ENCODE measurements at places on chromosomes 7 and 10.

GRCh38 chr7:56097700-56098099 is 4.9 kb upstream of the PHKG1 start:
- H3K4me1 ChIP-seq, result peaks cover 1% of the 10 kb centered on the region
- no peak overlapping the region for H3K4me3 ChIP-seq
- DNase-seq, result no peak

DNA sequence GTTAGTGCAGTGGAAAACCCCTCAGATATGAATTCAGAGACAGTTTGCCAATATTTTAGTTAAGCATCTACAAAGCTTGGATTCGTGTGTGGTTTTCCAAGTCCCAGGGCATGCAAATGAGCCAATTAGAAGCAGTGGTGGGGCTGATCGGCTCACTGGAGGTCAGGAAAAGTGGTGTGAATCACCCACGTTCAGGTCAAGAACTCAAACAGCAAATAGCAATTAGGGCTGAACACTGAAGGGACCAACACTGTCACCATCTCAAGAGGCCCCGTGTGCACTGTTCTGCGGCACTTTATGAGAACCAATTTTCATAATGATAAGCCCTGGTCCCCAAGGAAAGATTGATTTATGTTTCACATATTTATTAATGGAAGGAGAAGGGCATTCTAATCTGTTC is 68.9 kb downstream of the ADARB2 start:
- H3K36me3 ChIP-seq, result no peaks in the 10 kb centered on the region
- H3K4me3 ChIP-seq, result no peak overlapping the region
- H3K27ac ChIP-seq, result no peak overlapping the region
- DNase-seq, result no peak
- peaks cover 3% of the 10 kb centered on the region for H3K4me1 ChIP-seq

GRCh38 chr7:43779045-43779812 is 20.7 kb downstream of the BLVRA start:
- H3K27ac ChIP-seq, result no peak overlapping the region
- no peak overlapping the region for H3K4me3 ChIP-seq
- peaks cover 3% of the 10 kb centered on the region for H3K4me1 ChIP-seq
- H3K36me3 ChIP-seq, result peaks cover 13% of the 10 kb centered on the region

DNA sequence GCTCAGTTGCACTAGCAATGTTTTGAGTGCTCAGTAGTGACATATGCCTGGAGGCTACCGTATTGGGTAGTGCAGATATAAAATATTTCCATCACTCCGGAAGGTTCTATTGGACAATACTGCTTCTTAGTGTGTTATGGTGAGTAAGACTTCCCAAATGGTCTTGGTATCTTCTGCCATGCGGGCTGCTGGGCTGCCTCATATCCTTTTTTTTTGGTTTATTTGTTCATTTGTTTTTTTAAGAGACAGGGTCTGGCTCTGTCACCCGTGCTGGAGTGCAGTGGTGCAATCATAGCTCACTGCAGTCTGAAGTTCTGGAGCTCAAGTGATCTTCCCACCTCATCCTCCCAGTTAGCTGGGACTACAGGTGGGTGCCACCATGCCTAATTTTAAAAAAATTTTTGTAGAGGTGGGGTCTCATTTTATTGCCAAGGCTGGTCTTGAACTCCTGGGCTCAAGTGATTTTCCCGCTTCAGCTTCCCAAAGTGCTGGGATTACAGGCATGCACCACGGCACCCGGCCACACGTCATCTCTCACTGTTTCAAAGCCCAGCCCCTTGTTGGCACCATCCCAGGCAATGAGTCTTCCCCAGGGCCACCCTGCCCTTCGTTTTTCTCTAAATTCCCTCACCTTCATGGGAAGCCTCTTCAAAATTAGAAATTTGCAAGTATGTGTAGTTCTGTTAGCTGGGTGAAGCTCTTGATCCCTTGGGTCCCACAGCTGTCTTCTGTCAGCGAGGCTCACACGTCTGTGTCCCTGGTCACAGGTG is 111.0 kb upstream of the KLF14 start:
- peaks cover 23% of the 10 kb centered on the region for H3K4me1 ChIP-seq
- DNase-seq, result no peak
- no peak overlapping the region for H3K27ac ChIP-seq
- no peak overlapping the region for H3K4me3 ChIP-seq
- H3K36me3 ChIP-seq, result peaks cover 2% of the 10 kb centered on the region

DNA sequence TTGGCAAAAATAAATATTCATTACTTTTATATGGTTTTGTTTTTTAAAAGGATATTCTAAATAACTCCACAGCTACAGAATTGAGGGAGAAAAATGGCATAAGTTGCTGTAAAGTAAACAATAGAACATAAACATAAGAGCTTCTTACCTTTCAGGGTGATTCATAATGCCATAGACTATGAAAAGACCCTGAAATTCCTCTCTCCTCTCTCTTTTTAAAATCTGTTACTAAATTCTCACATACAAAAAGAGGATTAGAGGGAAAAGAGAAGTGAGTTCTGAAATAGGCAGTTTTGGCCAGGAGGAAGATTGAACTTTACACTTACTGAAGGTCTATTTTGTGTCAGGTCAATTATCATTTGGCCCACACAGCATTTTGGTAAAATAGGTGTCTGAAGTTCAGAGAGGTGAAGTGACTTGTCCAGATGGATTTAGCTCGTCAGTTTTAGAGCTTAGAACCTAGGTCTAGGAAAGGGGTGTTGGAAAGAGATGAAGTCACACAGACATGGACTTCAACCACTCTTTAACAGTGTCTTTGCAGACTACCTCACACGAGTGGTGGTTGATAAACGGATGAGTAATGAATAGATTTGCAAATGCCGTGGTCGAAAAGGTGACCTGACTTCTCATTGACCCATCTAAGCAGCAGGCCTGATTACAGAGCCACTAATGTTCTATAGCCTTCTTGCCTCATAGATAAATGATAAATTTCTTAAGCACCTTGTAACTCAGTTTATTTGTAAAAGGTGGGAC is 190.6 kb upstream of the CCDC6 start:
- H3K27me3 ChIP-seq, result peaks cover 2% of the 10 kb centered on the region
- no peak overlapping the region for H3K27ac ChIP-seq
- no peaks in the 10 kb centered on the region for H3K36me3 ChIP-seq
- no peak for DNase-seq

GRCh38 chr10:31702005-31702404 is 226.6 kb downstream of the ARHGAP12 start:
- no peaks in the 10 kb centered on the region for H3K36me3 ChIP-seq
- H3K27me3 ChIP-seq, result no peaks in the 10 kb centered on the region
- peaks cover 19% of the 10 kb centered on the region for H3K4me1 ChIP-seq
- H3K4me3 ChIP-seq, result no peak overlapping the region
- no peak overlapping the region for H3K27ac ChIP-seq

DNA sequence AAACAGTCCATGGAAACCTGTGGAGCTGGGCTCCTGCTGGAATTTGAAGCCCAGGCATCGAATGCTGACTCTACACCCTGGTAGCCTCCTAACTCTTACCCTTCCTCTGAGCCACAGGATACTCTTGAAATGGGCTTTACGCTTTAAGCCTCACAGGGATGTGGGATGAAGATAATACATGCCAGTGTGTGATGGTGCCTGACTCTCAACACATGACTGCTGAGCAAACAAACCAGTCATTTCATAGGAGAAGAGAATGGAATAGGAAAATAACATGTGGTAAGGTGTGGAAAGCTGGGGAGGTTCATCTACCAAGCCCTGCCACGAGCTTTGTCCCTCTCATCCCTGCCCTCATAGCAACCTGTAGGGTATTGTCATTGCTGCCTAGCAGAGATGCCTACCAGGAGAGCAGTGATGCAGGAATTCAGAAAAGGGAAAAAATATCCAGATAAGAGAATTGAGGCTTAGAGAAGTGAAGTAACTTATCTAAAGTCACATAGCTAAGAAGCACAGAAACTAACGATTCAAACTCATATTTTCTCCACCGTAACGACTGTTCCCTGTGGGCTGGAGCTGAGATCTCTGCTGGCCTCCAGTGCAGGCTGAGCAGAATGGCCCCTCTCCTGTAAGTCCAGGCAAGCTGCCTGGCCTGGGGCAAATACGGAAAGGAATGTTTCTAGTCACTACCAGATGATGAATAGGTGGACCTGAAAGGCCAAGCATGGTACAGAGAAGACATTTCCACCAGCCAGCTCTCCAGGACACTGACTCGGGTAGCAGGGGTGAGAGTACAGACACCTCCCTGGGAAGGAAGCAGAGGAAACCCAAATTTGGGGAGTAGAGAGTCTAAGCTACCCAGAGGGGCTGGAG is 90.2 kb upstream of the DUSP5 start:
- peaks cover 37% of the 10 kb centered on the region for H3K4me1 ChIP-seq
- no peak for DNase-seq
- peak overlapping the region; percentile 2 for H3K27ac ChIP-seq
- H3K36me3 ChIP-seq, result no peaks in the 10 kb centered on the region

- no peak for DNase-seq
- H3K4me1 ChIP-seq, result peaks cover 45% of the 10 kb centered on the region
- peak overlapping the region; percentile 91 for H3K4me3 ChIP-seq
- peaks cover 5% of the 10 kb centered on the region for H3K27me3 ChIP-seq
Observed at GRCh38 chr10:15858861-15859281, 1.4 kb downstream of the MINDY3 start.

DNA sequence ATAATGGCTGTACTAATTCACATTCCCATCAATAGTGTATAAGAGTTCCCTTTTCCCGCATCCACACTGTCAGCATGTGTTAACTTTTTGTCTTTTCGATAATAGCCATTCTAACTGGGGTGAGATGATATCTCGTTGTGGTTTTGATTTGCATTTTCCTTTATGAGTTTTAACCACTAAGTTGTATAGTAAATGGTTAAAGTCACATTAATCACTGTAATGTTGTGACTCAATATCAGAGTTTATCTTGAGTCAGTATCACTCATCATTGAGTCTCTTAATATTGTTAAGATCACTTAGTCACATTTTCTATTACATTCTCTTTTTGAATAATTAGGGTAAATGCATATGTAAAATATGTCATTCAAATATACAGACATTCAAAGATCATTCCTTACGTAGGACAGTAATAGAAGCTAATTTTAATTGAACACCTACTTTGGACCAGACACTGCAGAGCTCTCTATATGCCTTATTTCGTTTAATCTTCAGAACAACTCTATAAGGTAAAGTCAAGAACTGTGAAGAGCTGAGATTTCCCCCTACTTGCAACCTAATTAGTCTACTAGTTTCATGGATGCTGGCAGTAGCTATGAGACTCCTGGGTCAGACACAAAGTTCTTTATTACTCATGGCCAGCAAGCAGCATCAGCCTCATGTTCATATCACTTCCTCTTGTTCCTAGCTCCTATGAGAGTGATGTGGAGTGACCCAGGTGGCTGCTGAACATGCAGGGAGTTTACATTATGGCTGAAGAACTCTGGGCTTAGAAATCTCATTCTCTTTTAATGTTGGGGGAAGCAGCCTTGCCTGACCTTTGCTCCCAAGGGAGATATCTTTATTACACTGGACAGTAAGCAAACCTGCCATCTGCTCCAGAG is 30.5 kb downstream of the CREB5 start:
- no peak overlapping the region for H3K4me3 ChIP-seq
- H3K27ac ChIP-seq, result peak overlapping the region; percentile 40
- no peak for DNase-seq
- peaks cover 48% of the 10 kb centered on the region for H3K27me3 ChIP-seq
- peaks cover 26% of the 10 kb centered on the region for H3K4me1 ChIP-seq

DNA sequence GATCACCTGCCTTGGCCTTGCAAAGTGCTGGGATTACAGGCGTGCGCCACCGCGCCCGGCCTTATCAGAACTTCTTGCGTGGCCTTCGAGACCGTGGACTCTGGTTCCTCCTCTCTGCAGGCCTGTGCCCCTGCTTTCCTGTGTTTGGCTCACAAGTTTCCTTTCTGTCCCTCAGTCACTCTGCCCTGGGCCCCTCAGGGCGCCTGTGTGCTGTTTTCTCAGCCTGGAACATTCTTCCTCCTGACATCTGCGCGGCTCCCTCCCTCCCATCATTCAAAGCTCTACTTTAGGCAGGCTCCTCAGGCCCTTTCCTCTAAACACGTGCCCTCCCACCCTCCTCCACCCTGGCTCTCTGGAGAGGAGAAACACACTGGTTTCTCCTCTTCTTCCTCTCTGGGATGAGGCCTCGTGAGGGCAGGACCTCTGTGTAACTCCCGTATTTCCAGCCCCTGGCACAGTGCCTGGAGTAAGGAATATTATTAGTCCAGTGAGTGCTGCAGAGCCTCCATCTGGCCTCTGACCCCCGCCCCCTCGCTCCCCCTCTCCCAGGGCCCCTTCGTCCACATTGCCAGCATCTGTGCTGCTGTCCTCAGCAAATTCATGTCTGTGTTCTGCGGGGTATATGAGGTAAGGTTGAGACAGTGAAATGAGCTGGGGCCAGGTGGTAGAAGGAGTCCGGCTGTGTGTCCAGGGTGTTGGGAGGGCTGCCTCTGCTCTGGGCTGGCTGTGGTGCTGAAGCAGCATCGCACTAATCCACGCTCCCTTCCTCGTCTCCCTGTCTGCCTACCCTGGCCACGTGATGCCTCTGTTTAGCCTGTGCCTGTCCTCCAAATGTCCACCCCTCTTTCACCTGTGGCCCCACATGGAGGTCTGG is 7.1 kb downstream of the CLCN1 start:
- H3K36me3 ChIP-seq, result no peaks in the 10 kb centered on the region
- H3K4me1 ChIP-seq, result peaks cover 6% of the 10 kb centered on the region
- no peak overlapping the region for H3K4me3 ChIP-seq
- no peak for DNase-seq

DNA sequence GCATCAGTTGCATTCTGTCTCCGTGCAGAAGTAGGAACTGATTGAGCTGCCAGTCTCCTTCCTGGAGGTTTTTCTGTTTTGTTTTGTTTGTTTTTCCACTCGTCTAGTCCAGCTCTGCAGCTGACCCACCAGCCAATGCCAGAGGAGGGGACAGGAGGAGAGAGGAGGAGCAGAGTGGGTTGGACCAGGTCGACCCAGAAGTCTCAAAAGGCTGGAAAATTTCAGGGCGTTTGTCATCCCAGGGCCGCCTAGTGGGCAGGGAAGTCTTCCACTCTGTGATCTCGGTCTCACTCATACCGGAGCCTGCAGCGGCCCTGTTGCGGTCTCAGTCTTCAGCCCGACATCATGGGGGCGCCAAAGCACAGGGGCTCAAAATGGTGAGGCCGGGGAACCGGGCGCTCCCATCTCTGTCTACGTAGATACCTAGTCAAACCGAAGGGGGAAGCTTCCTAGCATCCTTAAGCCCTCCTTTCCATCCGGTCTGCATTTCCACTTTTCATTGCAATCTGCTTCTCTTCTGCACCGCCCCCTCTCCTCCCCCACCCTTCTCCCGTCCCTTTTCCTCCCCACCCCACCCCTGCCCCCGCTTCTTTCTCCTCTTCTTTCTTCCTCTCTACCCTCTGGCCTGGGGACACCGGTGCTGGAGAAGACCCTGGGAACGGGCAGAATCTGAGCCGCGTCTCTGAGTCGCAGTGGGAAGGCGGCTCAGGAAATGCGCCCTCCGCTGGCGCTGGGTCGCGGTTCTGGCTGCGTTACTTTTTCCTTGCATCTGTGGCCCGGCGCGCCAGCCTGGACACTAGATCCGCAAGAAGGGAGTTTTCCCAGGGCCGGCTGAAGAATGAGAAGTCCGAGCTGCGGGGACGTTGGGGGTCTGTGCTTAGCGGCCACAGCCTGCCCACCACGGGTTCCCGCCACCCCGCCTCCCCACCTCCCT is 16.2 kb upstream of the PAX2 start:
- H3K4me3 ChIP-seq, result peak overlapping the region; percentile 68
- peak; percentile 44 for DNase-seq
- peaks cover 88% of the 10 kb centered on the region for H3K27me3 ChIP-seq
- H3K27ac ChIP-seq, result no peak overlapping the region
